Type B pancreatic cell (in vitro differentiated cells): ENCODE measurements at places on chromosomes 3 and 15. TPM values are rescaled to one million over a fixed set of nuclear protein-coding genes. Genes with fewer than 3 reads are reported as not detected.

DNA sequence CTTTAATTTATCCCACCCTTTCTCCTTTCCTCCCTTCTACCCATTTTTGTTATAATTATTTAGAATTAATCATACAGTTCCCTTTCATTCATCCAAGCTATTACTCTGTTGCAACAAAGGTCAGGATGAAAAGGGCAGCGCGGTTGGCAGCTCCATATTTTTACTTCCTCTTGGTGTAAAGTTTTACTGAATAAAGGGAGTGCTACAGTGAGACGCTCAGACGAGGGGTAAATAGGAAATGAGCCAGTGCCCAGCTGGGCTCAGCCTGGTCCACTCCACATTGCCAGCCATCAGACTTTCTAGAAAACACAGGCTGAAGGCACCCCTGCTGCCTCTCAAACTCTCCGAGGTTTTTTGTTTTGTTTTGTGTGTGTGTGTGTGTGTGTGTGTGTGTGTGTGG, 21.9 kb upstream of the ZBTB38 start:
- H3K4me3 ChIP-seq = no peak overlapping the region
- peaks cover 12% of the 10 kb centered on the region for H3K4me1 ChIP-seq
- no peak overlapping the region for H3K27ac ChIP-seq
- no peaks in the 10 kb centered on the region for H3K36me3 ChIP-seq

ARRDC4 gene
- 31.3 and 31.6 TPM in 2 replicates for total RNA-seq

DNA sequence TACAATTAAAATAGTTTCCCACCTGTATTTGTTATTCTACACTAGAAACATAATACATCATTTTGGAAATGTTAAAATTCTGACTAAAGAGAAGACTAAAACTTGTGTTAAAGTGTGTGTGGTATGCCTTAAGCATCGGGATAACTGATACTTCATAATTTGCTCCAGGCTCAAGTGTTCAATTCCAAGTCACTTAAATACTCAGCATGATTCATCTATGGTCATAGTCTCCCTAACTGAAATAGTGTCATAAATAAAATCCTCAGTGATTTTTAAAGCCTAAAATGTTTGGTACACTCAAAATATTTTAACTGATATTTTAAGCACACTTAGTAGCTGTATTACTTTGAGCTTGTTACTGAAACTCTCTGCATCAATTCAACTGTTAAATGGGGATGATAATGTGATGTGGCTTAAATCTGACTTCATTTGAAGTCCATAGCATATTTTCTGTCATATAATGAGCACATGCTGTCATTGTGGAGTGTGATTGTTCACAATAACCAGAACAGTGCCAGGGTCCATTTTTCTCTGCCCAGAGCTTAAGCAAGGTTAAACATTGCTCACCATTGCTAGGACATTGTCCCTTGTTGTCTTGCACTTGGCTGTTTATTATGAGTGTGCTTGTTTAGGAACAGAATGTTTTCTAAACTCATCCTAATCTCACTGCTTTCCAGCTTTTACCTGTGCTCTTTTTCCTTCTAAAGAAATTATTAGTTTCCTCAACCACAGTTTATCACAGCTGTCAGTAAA, 122.2 kb downstream of the KLHL25 start:
- H3K36me3 ChIP-seq = peaks cover 29% of the 10 kb centered on the region
- no peak for DNase-seq
- no peaks in the 10 kb centered on the region for H3K27me3 ChIP-seq
- H3K27ac ChIP-seq = no peak overlapping the region
- no peak overlapping the region for H3K4me3 ChIP-seq

DNA sequence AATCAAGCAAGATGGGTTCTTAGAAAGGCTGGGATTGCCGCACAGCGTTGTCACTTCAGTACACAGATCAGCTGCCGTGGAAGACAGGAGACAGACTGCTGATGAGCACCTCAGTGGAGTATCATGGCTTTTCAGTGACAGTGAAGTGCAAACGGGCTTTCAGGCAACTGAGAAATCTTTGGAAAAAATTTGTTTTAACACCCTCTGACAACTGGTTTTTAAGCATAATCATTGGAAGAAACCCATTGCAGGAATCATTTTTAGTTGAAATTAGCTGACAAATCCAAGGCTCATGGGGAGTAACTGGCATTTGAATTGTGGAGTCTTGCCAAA, 418.8 kb downstream of the OTOL1 start:
- H3K4me3 ChIP-seq = no peak overlapping the region
- H3K4me1 ChIP-seq = peaks cover 5% of the 10 kb centered on the region
- no peak overlapping the region for H3K27ac ChIP-seq
- no peak for DNase-seq
- H3K36me3 ChIP-seq = no peaks in the 10 kb centered on the region
- peaks cover 3% of the 10 kb centered on the region for H3K27me3 ChIP-seq

DNA sequence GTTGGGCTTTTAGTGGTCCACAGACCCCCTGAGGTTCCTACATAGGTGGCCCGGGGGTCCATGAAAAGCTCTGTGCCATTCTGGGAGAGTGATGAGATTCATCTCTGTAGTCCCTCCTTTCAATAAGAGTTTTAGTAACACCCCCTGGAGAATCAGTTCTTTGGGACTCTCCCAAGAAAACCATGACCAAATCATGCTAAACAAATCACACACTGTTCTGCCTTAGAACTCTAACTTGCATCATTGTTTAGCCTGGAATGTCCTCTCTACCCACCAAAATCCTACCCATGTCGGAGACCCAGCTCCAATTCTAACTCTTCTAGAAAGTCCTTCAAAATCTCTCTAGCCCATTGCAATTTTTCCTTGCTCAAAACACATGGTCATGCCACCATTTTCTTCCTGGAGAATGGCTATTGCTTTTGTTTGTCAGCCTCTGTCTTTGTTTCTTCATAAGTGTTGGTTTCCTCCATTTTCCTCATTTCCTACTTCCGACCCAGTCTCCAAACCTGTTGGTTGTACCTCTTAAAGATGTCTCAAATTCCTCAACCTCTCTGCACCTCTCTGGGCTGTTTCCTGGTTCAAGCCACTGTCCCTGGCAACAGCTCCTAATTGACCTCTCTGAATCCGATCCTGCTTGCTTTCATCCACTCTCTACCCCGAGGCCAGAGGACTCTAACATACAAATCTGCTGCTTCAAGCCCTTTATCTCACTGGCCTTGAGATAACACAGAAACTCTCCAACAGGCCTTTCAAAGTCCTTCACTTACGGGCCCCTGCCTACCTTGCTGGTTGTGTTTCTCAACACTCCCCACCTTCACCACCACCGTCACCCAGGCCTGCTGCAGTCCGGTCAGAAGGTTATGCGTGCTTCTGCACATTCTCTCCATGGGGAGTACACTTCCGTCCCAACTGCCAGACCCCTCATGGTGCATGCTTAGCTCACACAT, 23.7 kb downstream of the CYP19A1 start:
- H3K27me3 ChIP-seq = no peaks in the 10 kb centered on the region
- DNase-seq = no peak
- no peaks in the 10 kb centered on the region for H3K36me3 ChIP-seq
- peaks cover 13% of the 10 kb centered on the region for H3K4me1 ChIP-seq
- H3K4me3 ChIP-seq = no peak overlapping the region
- peak overlapping the region; percentile 6 for H3K27ac ChIP-seq

GRCh38 chr3:48459331-48459730, 12.8 kb downstream of the ATRIP start:
- no peak for DNase-seq
- no peaks in the 10 kb centered on the region for H3K4me1 ChIP-seq
- H3K36me3 ChIP-seq = peaks cover 3% of the 10 kb centered on the region
- no peak overlapping the region for H3K27ac ChIP-seq

GRCh38 chr3:117145677-117146076, 436.1 kb downstream of the TUSC7 start:
- peaks cover 32% of the 10 kb centered on the region for H3K4me1 ChIP-seq
- H3K4me3 ChIP-seq = no peak overlapping the region
- H3K36me3 ChIP-seq = no peaks in the 10 kb centered on the region
- H3K27ac ChIP-seq = no peak overlapping the region
- DNase-seq = no peak
